Spinal cord (tissue), 10 donors: ENCODE measurements at places on chromosomes 1 and 21. TPM values are rescaled to one million over a fixed set of nuclear protein-coding genes. Genes with fewer than 3 reads are reported as not detected.

DNA sequence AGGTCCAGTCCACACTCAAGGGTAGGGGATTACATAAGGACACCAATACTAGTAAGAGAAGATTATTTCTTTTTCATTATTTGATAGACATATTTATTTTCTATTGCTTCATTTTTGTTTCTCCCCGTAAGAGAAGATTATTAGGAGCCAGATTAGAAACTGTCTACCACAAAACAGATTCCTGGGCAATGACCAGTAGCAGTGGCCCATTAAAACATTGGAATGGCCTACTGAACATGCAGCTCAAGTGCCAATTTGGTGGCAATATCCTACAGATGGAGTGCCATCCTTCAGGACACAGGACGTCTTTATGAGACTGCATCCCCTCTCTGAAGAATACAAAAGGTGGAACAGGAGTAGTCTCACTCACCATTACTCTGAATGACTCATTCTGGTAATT is 34.0 kb upstream of the ARHGAP29 start:
- H3K4me3 ChIP-seq, result no peak overlapping the region
- no peak overlapping the region for H3K27ac ChIP-seq
- H3K4me1 ChIP-seq, result no peaks in the 10 kb centered on the region
- no peaks in the 10 kb centered on the region for H3K36me3 ChIP-seq

GRCh38 chr1:211634461-211634860 is 41.0 kb downstream of the NEK2 start:
- H3K36me3 ChIP-seq, result no peaks in the 10 kb centered on the region
- no peaks in the 10 kb centered on the region for H3K27me3 ChIP-seq
- H3K4me3 ChIP-seq, result no peak overlapping the region
- DNase-seq, result no peak
- H3K27ac ChIP-seq, result no peak overlapping the region

DNA sequence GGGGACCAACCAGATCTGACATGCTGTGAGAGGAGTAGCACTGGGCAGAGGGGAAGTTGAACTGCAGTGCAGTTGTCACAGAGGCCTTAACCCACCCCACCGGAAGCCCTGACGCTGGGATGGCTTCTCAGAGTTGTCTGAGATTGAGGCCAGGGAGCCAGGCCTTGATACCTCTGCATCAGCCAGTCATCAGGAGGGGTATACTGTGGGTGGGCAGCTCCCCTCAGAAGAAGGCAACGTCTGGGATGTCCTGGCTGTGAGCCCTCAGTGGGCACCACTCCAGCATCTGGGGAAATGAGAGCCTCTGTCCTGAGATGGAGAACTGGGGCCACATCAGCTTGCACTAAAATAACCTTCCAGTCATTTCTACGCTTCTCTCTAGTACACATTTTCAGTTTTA is 47.9 kb upstream of the BCAR3 start:
- no peak overlapping the region for H3K27ac ChIP-seq
- H3K4me1 ChIP-seq, result peaks cover 9% of the 10 kb centered on the region
- no peak overlapping the region for H3K4me3 ChIP-seq
- DNase-seq, result no peak

GRCh38 chr1:65344171-65344814 is 35.0 kb downstream of the DNAJC6 start:
- H3K27me3 ChIP-seq, result no peaks in the 10 kb centered on the region
- H3K27ac ChIP-seq, result no peak overlapping the region
- no peaks in the 10 kb centered on the region for H3K36me3 ChIP-seq
- DNase-seq, result no peak

- H3K27ac ChIP-seq, result no peak overlapping the region
- DNase-seq, result no peak
- H3K36me3 ChIP-seq, result peaks cover 84% of the 10 kb centered on the region
- H3K4me1 ChIP-seq, result no peaks in the 10 kb centered on the region
- no peak overlapping the region for H3K4me3 ChIP-seq
Measured at GRCh38 chr1:1626207-1627141, 5.5 kb upstream of the MMP23B start.

- peaks cover 64% of the 10 kb centered on the region for H3K36me3 ChIP-seq
- no peak overlapping the region for H3K27ac ChIP-seq
- no peak overlapping the region for H3K4me3 ChIP-seq
Measured at GRCh38 chr1:6347641-6348487, 45.7 kb downstream of the ACOT7 start.

- no peaks in the 10 kb centered on the region for H3K36me3 ChIP-seq
- H3K4me1 ChIP-seq, result peaks cover 4% of the 10 kb centered on the region
- no peak overlapping the region for H3K4me3 ChIP-seq
- DNase-seq, result no peak
- H3K27me3 ChIP-seq, result no peaks in the 10 kb centered on the region
Measured at GRCh38 chr21:34000375-34000774, 73.0 kb upstream of the MRPS6 start.

SGIP1 gene
- total RNA-seq, result 66.7 TPM

KLHL12 gene
- 32.9 TPM for total RNA-seq

NCMAP gene
- 10.7 TPM for total RNA-seq

KIF2C gene
- total RNA-seq, result 10.8 TPM

FAM110D gene
- total RNA-seq, result 0.10 TPM

ERG gene
- total RNA-seq, result 4.8 TPM

ASCL5 gene
- not detected for total RNA-seq

PRKCZ gene
- total RNA-seq, result 63.6 TPM
